ENCODE measurements at places on chromosomes 12 and 14.

DNA sequence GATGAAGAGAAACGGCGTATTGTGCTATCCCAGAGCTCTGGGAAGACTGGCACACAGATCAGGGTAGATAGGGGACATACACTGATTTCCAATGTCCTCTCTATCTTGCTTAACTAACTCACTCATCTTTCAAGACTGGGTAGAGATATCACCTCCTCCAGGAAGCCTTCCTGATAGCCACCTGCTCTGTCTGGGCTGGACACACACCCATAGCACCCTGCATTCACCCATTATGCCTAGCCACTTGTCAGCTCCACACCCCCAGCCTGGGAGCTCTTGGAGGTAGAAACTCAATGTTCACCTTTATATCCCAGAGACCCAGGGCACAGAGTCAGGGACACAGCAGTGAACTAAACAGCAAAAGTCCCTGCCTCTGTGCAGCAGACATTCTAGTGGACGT is 52.0 kb downstream of the ACTN1 start:
- DNase-seq = no peak

DNA sequence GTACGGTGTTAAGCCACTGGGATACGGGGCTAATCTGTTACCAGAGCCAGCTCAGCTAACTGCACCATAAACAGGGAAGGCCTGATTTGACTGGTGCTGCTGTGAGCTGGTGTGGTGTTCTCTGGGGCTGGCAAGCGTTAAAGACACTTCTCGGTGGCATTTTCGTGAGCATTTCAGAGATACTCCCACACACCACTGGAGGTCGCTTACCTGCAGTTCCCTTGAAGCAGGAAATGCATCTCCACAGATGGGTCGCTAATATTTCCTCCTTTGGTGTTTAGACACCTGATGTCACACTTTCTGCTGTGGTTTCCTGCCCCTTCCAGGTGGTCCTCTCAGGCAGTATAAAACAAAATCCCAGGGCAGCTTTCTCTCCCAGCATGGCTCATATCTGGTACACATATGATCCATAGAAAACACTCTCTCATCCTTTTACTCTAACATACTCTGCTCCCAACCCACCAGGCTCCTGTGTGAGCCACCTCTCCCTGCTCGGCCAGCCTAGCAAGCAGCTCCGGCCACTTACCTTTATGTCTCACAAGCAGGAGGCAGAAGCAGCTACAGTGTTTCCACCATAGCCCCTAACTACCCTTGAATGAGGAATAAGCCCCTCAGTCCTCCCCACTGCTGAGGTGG is 129.9 kb upstream of the GRIN2B start:
- DNase-seq = no peak

DNA sequence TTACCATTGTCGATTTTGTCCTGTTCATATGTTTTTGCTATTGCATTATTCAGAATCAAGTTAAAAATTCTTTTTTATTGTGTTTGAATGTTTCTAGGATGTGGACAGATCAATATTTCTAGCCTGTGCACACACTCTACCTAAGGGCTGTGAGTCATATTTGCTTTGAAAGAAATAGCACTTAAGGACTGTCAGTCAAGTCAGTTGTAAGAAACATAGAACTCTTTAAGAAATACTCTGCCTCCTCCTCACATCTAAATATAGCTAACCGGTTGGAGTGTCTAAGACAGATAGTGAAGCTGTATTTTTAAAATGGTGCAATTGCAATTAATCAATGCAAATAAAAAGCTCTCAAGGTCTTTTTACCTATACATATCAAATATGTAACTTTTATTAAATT is 17.9 kb upstream of the MGST1 start:
- no peak for DNase-seq

- peak; percentile 25 for DNase-seq
These were observed 103.3 kb downstream of the RBM19 start for GRCh38 chr12:113862590-113863454.

GRCh38 chr12:101634724-101635123 is 40.0 kb downstream of the MYBPC1 start:
- no peak for DNase-seq

Measured in SIG-M5 (cell line).